ENCODE measurements at places on chromosomes 1 and 21. TPM values are rescaled to one million over a fixed set of nuclear protein-coding genes. Genes with fewer than 3 reads are reported as not detected.

DNA sequence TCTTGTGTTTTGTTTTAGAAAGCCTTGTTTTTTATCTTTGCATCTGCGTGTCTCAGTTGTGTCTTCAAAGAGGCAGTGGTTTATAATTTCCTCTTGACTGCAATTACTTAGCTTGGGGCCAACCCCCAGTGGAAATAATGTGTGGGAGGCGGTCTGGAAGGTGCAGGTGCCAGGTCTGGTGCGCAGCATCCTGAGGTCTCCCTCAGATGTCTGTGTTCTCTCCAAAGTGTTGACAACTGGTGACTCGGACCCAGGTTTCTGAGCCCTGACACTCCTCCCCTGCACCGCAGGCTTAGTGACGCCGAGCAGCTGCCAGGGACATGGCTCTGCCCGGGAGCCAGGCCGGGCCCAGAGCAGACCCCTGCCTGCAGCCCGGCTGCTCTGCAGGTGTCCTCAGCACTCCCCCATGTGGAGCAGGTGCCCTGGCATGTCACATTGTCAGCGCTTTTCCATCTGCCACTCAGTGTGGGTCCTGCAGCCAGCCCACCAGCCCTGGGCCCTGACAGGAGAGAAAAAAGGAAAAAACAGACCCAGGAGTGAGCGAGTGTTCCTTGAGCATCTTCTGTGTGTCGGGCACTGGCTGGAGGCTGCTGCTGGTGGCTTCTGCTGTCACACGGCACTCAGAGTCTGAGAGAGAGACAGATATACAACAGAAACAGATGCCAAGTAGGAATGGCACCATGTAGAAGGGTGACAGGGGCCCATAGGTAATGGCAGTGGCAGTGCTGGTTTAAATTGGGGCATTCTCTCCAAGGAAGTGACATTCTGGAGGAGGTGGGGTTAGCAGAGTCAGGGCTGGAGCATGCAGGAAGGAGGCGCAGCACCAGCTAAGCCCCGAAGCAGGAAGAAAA is 24.8 kb upstream of the SELENON start:
- peak; percentile 49 for DNase-seq

DNA sequence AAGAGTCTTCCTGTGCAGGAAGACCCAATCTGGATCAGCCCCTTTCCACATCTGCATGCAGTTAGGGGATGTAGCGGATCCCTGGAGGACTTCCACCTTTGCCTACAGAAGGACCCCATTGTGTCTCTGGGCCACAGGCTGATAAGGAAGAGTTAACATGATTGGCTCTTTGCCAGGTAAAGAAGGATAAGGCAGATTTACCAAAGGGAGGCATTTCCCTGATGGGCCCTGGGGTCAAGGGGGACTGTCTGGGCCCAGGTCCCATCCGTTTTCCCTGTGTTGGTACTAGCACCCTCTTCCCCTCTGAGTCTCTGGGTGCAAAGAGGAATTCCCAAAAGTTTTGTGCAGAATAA is 29.1 kb downstream of the SLC26A9 start:
- no peak for DNase-seq

DNA sequence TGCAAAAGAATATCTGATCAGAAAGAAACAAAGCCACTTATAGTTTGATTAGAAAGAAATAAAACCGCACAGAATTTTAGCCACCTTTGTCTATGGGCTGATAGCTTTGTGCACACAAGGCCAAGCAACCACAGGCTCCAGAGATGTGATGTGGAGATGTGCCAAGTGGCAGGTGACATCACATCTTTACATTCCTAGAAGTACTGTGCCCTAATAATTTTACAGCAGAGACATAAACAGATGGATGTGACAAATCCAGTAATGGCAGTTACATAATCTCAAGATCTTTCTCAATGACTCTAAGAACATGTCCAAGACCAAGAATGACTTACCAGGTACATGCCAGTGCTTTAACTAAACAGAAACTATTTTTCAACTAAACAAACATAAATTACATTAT is 159.5 kb downstream of the LTN1 start:
- no peak for DNase-seq

DNA sequence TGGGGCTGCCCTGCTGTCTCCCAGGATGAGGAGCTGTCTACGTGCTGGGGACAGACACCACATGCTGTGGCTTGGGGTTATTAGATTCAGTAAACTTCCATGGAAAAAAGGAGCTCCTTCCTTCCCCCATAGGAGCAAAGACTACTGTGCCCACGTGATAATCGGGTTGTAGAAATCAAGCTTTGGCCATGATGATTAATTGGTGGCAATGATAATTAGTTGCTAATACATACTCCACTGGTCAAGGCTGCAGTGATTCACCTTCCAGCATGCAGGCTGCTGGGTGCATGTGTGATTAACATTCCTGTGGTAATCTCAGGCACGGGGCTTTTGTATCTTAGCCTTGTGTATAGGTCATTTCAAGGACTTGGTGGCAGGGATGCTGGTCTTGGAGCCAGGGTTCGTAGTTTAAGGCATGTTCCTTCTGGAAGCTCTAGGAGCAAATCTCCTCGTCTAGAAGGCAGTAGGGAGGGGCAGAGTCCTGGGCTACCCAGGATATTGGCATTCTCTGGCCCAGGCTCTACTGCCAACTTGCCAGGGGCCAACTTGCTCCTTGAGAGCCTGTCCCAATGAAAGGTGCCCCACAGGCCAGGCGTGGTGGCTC is 41.4 kb downstream of the TMCO4 start:
- peak; percentile 92 for DNase-seq

GRCh38 chr1:169005776-169006175 is 100.7 kb upstream of the ATP1B1 start:
- no peak for DNase-seq

DNA sequence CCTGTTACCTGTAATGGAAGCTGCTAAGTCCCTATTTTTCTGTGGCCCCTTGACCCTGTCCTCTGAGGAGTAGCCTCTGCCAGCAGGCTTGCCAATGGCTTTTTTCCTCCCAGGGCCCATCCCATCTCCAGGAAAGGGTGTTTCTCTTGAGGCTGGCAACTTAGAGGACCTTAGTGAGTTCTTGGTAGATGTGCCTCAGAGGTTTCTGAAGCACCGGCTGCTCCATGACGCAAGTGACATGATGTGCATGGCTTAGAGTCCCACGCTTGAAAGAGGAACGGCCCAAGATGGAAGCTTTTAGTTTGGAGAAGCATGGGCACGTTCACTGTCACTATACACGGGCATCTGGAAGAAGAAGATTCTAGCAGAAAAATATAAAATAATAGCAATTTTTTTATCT is 63.0 kb downstream of the TGFB2 start:
- no peak for DNase-seq

DNA sequence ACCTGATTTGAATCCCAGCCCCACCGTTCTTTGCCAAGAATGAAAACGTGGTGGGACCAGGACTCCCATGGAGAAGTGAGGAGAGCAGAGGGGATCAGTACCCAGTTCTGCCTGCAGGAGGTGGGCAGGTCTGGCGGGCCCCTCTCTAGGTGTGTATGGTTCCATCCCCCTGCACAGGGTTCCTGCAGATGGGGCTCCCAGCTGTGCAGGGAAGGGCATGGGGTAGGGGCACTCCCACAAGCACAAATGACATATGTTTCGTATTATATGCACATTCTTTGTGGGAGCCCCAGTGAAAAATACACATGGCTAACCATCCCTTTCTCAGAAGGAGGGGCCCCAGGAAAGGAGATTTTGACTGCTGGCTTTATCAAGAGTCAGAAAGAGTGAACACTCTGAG is 144.6 kb downstream of the PLPP3 start:
- DNase-seq = no peak

DNA sequence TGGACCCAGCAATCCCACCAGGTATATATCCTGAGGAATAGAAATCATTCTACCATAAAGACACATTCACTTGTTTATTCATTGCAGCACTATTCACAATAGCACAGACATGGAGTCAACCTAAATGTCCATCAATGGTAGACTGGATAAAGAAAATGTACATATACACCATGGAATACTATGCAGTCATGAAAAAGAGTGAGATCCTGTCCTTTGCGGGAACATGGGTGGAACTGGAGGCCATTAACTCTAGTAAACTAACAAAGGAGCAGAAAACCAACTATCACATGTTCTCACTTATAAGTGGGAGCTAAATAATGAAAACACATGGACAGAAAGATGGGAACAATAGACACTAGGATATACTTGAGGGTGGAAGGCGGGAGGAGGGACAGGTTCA is 36.1 kb upstream of the PRKACB start:
- DNase-seq = no peak

DNA sequence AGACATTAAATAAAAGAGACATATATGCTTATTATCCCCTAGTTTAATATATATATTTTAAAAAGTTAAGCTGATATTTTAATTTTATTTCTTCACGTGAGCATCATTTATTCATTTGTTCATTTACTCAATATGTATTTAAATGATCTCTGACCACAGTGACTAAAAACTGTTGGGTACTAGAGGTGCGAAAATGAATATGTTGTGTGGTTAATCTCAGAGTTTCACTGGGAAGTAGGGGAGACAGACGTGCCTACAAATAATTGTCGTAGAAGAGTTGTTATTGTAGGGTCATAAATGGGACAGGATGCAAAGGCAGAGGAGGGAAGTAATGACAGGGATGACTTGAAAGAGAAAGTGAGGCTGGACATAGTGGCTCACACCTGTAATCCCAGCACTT is 213.0 kb upstream of the CACYBP start:
- no peak for DNase-seq

SMCP gene
- total RNA-seq = not detected

AKR1A1 gene
- total RNA-seq = 136 TPM

DIO1 gene
- not detected for total RNA-seq

FOXD2 gene
- 0.59 TPM for total RNA-seq

PADI2 gene
- total RNA-seq = under 0.01 TPM

Measured in osteoblast (primary cell).